ENCODE measurements at places on chromosomes 12 and 14. TPM values are rescaled to one million over a fixed set of nuclear protein-coding genes. Genes with fewer than 3 reads are reported as not detected.

DNA sequence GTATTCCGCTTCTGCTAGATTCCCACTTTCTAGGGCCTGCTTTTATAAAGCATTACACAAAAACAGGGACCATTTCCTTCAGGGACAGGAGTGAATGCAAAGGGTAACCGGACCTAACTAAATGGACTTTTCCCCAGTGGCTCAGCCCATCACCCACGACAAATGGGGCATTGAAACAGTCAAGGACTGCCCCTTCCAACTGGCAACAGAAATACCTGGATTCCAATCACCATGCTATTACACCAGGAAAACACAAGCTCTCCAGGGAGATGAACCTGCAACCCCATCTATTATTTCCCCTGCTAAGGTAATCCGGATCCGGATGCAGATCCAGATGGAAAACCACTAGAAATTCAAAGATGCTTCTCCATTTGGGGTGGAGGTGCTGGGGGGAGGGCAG is 1.0 kb downstream of the MPHOSPH9 start:
- no peaks in the 10 kb centered on the region for H3K27me3 ChIP-seq
- peak overlapping the region; percentile 99 for H3K4me3 ChIP-seq
- peak overlapping the region; percentile 100 for H3K27ac ChIP-seq
- DNase-seq = no peak
- peaks cover 52% of the 10 kb centered on the region for H3K4me1 ChIP-seq

DNA sequence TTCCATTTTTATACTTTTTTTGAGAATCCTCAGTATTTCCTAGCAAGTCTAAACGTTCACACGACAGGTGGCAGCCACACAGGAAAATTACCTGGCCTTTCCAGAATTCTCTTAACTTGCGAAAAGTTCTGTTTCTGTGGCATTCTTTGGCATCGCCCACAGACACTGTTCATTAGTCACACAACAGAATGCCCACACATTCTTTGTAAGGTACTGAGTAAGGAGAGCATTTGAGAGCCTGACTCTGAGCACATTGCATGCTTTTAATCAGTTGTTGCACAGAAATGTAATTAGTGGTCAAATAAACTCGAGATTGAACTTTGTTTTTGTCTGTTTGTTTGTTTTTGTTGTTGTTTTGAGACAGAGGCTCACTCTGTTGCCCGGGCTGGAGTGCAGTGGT is 52.4 kb downstream of the LMNTD1 start:
- no peaks in the 10 kb centered on the region for H3K4me1 ChIP-seq
- DNase-seq = no peak
- H3K36me3 ChIP-seq = no peaks in the 10 kb centered on the region
- no peak overlapping the region for H3K4me3 ChIP-seq
- H3K27ac ChIP-seq = no peak overlapping the region

GRCh38 chr12:98751580-98752115 is 106.6 kb downstream of the APAF1 start:
- H3K4me1 ChIP-seq = peaks cover 18% of the 10 kb centered on the region
- H3K36me3 ChIP-seq = peaks cover 10% of the 10 kb centered on the region
- H3K4me3 ChIP-seq = no peak overlapping the region
- peaks cover 33% of the 10 kb centered on the region for H3K27me3 ChIP-seq

DNA sequence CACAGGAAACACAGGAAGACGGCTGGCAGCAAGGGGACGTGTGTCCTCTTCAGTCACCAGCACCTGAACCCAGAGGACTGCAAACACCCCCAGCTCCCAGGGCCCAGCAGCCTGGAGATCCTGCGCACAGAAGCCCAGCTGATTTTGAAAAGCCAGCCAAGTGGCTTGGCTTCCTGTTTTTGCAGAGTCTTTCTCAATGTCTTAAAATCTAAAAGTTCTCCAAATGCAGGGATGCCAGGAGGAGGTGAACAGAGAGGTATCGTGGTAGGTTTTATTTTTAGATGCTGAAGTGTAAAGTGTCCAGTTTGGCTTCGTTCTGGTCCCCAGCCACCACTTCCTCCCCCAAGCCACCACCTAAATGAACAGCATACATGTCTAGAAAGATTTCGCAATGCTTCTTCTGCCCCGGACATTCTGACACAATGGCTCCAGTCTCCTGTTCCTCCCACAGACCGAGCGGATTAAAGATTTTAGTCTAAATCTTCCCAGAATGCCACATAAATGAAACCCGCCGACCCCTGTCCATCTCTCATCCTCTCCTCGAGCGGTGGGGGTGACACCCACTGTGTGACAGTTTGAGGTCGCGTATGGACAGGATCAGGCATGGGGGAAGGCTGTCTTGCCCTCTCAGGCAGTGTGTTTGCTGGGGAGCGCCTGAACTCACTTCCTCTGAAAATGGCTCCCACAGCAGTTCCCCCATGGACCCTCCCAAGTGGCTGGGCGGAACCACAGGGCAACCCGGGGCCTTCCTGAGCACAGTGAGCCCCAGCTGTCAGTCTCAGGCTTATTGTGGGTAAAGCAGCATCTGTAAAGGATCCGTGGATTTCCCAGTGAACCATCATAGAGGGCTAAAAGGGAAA is 41.6 kb downstream of the ITPK1 start:
- H3K4me3 ChIP-seq = peak overlapping the region; percentile 33
- DNase-seq = no peak
- H3K4me1 ChIP-seq = peaks cover 24% of the 10 kb centered on the region
- no peaks in the 10 kb centered on the region for H3K27me3 ChIP-seq
- H3K27ac ChIP-seq = peak overlapping the region; percentile 60
- H3K36me3 ChIP-seq = peaks cover 3% of the 10 kb centered on the region

The P2RX4 gene
- total RNA-seq = 53.5 TPM

The SLC5A8 gene
- total RNA-seq = not detected

The STON2 gene
- total RNA-seq = 51.1 TPM
